ENCODE measurements at places on chromosomes 11 and 22.

GRCh38 chr11:64713016-64713707 is 9.8 kb downstream of the NRXN2 start:
- DNase-seq = no peak

- no peak for DNase-seq
Observed at GRCh38 chr11:62401811-62402210, 17.0 kb upstream of the SCGB1A1 start.

DNA sequence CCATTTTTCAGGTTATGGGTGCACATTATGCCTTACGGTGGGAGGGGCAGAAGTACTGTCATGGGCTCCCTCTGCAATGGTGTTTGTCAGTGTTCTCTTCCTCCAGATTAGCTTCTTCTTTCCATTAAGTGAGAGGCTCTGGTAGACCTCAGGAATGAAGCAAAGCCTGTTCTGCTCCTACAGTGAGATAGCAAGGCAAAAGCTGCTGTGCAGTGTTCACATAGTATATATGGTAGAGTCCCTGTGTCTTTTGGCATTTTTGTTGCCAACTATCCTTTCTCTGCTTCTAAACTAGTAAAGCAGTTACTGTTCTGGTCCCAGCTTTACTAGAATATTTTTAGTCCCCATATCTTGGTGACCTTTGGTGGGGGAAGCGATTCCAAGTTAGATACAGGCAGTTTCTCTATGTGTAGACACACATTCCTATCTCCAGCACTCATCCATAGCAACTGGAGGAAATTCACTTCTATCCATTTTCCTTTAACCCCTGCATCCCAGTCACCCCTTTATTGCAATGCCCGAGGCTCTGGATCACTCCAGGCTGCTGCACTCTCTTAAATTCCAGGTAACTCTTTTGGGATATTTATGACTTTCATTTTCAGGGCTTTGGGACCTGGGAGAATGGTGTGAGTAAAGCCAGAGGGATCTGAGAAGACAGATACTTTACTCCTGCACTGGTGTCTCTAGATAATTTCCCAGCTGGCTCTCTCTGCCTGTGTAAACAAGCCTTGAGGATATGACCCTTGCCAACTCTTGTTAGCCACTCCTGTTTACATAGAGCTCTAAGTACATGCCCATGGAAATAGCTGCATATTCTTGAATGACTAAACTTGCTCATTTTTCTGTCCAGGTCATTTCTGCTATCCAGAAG is 3.9 kb upstream of the TRIM34 start:
- DNase-seq = no peak

DNA sequence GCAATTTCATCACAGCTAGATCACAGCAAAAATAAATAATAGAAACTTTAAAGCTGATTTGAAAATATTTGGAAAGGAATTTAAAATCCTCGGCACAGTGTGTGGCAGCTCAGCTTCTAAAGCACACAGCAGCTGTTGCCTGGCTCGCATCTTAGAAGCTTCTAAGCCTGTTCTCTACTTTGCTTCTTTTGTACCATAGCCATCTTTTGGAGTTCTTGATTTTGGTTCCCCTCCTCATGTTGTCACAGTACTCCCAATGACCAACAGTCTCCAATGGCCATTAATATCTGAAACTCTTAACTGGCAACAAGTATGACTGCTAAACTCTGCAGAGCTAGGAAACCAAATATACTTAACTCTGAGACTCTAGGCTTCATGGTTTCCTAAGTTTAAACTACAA is 28.8 kb downstream of the CHKA start:
- DNase-seq = no peak

DNA sequence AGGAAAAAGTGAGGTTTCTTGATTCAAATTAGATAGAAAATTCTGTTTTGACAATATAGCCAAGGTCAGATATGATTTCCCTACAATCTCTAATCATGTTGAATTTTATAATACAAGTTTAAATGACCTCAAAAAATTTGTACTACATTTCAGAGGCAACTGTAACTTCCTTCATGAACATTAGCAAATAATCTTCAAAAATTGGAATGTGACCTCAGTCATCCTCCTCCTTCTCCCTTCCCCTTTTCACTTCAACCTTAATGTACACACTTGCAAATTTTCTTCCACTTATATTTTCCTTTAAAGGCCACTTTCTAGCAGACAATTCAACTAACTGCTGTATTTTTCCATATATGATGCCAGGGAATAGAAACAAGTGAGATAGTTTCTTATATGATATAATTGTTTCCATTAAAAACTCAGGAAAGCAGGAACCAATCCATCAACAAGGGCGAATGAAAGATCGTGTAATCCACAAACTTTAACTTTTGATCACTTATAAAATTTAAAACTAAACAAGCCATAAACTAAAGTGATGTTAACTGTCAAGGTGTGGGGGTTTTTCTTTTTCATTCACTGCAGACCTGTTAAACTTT is 60.3 kb downstream of the MAML2 start:
- DNase-seq = no peak

GRCh38 chr11:63882555-63883242 is 34.3 kb downstream of the RCOR2 start:
- DNase-seq = no peak

- no peak for DNase-seq
Observed at GRCh38 chr11:128260398-128260797, 327.0 kb downstream of the ETS1 start.

DNA sequence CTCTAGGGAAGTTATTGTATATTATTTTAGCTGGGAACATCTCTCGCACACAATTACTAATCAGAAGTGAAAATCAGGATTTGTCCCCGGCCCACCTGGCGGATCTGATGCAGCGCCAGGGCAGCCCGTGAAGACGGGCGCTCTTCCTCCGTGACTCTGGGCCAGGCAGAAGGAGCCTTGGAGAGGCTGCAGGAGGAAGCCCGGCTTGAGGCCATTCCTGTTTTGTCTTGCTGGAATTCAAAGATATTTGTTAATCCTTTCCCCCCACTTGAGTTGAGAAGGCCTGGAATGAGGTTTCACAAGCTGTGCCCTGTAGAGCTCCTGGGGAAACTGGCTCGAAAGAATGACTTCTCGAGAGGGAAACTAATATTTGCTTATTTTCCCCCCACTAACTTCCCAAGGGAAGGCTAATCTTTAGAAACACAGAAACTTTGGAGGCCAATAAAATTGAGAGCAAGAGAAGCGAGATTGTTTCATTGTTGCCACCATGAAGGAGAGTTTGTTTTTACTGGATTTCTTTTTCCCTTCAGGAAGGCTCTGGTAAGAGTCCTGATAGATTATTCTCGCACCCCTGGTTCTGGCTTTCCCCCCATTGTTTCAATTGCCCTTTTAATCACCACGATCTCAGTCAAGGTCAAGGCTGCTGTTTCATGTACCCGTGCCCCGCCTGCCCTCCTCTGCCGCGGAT is 92.8 kb upstream of the SEPTIN5 start:
- no peak for DNase-seq
